ENCODE measurements at places on chromosomes 13 and 19.
A peak's percentile ranks its signal among the peaks of the same experiment; 100 is the strongest.

DNA sequence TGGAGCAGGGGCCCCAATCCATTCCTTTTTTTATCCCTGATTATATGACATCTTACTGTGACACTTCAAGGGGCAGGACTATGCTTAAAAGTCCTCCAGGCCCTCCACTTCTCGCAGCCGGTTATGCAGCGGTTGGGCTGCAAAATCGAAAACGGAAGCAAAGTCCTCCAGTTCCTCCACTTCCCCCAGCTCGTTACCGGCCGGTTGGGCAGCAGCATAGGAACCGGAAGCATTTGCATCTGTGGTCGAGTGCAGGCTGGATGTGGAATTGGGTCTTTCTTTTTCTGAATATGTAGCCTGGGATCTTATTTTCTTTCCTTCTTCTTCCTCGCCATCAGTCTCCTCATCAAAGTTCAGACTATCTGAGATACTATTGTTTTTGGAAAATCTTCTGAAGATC lies 46.1 kb downstream of the OXGR1 start:
- DNase-seq, result no peak

- no peak for DNase-seq
These were observed 93.0 kb upstream of the TEX29 start for GRCh38 chr13:111227405-111227804.

DNA sequence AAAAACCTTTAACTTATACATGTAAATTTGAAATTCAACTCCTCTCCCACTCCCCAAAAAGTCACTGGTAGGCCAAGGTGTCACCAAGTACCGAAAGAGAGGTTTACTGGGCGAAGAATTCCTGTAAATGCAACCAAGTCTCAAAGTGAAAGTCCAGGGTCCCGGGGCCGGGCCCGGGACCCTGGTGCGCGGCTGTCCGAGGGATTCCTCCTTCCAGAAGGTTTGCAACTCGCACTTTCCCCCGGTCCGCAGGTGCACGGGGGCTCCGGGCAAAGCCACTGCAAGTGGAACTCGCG lies 1.1 kb downstream of the STK24 start:
- no peak for DNase-seq

- no peak for DNase-seq
These were observed 9.4 kb upstream of the SLC7A9 start for GRCh38 chr19:32878988-32879387.

DNA sequence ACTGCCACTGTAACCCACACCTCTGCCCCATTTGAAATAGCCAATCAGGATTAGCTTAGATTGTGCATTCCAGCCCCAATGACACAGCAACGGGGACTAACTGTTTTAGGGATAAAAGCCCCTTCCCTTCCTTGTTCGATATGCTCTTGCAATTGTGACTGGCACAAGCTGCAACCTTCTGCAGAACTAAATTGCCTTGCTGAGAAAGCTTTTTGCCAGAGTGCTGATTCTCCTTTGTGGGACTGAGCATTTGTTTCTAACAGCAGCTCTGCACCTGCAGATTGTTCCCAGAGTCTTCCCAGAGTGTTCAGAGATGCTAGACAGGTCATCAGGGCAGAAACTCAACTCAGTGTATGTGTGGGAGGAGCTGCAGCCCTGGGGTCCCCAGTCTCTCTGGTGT lies 115.8 kb downstream of the ZNF675 start:
- DNase-seq, result no peak

- no peak for DNase-seq
These were observed 112.1 kb downstream of the DLEU7 start for GRCh38 chr13:50731400-50731799.

GRCh38 chr13:48333976-48334375 lies 30.4 kb downstream of the RB1 start:
- no peak for DNase-seq

- DNase-seq, result no peak
These were observed 163.8 kb upstream of the SOX1 start for GRCh38 chr13:111903143-111903542.

DNA sequence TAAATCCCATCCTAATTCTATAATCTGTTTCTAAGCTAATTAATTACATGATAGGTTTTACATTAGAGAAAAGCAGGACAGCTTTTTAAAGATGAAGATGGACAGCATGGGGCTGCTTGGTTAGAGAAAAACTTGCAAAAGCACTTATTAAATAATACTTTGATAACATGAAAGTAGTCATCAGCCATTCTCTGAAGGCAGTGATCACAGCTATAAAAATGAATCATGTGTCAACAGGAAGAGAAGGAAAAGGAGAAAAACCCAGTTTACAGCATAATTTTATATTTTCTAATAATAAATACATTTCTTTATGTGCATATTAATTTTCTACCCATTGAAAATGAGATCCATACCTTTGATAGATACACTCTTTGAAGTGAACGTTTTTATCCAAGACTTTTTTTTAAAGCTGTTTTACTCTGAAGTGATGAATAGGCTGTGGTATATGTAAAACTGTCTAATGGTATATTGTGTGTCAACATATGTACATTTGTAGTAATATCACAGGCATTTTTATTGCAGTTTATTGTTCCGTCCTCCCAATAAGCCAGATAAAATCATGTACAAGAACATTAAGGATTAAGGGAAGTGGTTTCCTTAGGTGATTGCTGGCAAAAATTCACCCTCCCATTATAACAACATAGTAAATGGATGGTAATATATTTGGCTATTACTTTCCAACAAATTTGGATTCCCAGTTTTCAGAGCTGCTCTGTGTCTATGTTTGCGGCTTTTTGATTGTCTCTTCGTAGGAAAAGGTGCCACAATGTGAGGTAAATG lies 1.3 kb upstream of the KLF5 start:
- DNase-seq, result no peak

GRCh38 chr13:90197722-90198121 lies 1149.8 kb upstream of the MIR17HG start:
- DNase-seq, result no peak

- DNase-seq, result no peak
These were observed 83.2 kb downstream of the RUBCNL start for GRCh38 chr13:46303742-46304385.

GRCh38 chr19:46616631-46617322 lies 8.1 kb downstream of the PTGIR start:
- DNase-seq, result no peak

DNA sequence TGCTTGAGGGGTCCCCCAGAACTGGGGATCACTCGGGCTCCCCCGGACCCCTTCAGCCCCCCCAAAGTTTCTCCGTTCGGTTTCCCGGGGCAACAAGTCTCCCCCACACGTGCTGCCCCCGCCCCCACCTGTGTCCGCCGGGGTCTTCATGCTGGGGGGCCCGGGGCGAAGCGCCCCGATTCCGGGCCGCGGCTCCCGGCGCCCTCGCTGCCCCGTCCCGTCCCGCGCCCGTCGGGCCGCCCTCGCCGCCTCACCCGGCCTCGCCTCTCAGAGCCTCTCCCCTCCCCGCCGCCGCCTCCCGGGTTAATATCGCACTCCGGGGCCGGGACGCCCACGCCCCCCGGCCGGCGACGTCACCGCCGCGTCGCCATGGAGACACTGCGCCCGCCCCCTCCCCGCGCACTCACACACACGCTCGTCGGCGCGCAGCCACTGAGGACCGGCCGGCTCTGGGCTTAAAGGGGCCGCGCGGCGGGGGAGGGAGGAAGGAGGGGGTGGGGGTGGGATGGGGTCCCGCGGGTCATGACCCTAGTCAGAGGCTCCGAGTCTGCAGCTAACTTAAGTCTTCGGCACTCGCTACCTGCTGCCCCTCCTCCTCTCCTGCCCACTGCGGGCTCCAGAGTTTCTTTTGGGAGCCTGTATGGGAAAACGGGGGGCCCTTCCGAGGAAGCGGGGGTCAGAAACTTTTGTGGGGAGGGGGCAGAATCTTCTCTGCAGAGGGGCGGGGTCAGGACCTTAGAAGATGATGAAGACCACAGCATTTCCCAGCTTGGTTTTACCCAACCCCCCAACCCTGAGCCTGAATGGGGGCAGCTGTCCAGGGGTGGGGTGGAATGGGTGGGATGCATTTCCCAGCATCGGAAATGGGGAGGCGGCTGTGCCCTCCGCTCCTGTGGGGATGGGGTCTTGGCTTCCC lies at the start of gene ERF:
ERF (minus strand) TSS at position 279 of the 916 bp plus-strand sequence; CDS start at position 150, 129 bp downstream.
- DNase-seq, result peak; percentile 93

- DNase-seq, result no peak
These were observed 22.4 kb downstream of the FGF21 start for GRCh38 chr19:48777720-48778119.

DNA sequence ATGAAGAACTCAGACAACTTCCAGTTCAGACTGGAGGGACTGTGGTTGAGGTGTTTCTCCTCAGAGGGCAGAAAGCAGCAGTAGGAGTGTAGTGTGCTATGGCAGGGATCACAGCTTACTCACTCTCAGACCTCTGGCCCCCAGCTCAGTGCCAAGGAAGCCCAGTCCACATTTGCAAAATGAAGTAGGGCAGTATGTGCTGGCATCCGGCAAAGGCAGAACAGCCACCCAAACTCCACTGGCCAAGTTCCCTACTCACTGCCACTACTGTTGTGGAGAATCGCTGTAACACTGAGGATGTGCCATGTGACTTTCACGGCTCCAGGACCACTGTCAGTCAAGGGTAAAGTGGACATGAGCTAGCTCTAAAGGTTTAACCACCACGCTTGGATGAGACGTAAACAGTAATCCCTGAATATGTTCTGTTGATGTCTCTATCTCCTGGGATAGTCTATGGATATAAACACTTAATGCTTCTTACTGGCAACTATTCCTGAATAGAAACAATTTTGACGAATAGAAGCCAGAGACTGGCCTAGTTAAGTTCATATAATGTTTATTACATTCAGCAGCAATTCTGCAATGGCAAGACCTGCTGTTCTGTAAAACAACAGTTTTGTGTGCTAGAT lies 67.0 kb upstream of the SLC15A1 start:
- DNase-seq, result no peak

DNA sequence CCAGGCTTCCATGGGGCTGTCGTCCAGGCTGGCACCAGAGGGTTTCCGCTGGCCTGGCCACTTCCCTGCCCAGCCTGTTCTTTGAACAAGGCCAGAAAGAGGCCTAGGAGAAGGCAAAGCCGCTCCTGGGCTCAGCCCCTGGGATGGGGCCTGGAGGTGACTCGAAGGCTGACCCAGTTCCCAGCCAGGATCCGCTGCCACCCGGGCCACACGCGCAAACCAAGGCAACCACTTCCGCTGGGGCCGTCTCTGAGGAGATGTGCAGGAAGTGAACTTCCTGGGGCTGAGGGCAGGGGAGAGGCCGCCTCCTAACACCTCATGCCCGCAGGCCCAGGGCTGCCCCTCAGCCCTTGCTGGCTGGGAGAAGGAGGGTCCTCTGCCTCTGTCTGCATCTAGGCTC lies 15.2 kb downstream of the PLEKHF1 start:
- no peak for DNase-seq

- DNase-seq, result no peak
These were observed 63.8 kb downstream of the CHST8 start for GRCh38 chr19:33685541-33685940.

DNA sequence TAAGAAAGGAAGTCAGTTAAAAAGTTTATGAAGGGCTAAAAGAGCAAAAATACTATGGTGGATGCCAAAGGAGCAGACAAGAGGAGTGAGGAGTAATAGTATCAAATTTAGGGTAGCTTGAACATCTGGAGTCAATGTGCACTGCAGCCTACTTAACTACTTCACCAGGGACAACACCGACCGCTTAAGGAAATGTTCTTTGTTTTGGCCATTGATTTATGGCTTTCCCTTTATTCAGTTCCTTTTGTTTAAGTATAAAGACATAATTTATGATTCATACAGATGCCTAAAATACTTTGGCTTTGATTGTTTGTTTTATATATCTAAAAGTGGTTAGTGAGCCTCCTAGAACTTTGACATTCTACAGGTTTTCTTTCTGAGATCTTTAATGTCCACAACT lies 276.3 kb upstream of the PRR20A start:
- no peak for DNase-seq

All from dorsolateral prefrontal cortex (tissue), 122 donors.